ENCODE measurements at places on chromosomes 3 and 15.

GRCh38 chr15:96354731-96355567, 24.4 kb downstream of the NR2F2 start:
- DNase-seq, result no peak

DNA sequence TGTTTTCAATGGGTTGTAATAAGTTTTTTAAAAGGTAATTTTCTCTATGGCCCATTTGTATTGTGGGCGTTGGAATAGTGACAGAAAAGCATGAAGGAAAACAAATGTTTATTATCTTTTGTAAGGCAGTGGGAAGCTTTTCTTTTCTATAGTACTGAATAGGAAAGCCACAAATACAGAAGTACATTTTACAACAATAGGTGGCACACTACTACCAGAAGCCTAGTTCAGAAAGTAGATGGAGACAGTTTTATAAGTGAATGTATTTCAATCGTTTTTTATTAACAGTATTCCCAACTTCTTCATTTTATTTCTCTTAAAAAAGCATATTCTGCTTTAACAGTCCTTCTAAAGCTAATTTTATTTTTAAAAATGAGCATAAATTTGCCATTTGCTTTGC, 296.7 kb downstream of the PTPRG start:
- no peak for DNase-seq

DNA sequence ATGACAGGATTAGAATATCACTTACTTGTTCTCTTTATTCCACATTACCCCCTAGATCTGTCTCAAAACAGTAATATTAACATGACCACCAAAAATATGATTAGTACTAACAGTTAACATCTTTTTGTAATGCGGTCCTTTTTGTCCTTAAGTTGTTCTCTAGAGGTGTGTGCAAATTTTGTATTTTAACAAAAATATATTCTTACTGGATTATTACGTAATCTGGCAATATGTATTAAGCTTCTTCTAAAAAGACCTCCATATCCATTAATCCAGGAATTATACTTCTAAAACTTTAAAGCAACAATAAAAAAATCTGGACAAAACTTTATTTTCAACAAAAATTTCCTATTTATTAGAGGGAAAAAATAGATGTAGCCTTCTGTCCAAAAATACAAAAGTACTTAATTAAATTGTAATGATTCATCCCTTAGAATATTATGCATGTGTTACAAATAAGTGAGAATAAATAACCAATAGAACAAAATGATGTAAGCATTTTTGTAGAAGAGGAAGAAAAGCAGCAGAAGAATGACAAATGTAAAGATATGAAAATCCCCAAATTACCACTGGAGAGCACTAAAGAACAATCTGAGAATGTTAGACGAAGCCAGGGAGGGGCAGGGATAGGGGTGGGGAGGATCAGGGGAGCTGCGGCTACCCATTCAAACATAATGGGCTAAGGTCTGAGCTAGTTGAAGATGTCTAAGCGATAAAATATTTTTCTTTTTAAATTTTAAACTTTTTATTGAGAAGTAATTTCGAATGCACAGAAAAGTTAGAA, 945.6 kb downstream of the MCTP2 start:
- no peak for DNase-seq

DNA sequence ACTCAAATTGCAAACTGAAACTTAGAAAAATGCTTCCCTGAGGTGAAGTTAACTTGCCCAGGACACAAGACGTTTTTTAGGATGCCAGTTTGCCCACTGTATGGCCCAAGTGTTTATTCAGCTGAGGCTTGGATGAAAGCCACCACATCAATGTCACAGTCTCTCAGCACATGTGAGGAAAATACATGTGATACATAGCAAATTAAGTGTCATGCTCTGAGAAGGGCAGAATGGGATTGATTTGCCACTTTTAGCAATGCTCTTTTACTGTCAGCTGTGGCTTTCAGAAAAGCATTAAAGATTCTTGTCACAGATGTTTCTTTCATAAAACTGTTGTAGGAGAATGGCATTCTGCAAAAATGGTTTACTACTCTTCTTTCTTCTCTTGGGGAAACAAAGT, 165.5 kb downstream of the ZIC1 start:
- DNase-seq, result no peak

GRCh38 chr15:46751303-46751702, 966.0 kb upstream of the SEMA6D start:
- DNase-seq, result no peak

DNA sequence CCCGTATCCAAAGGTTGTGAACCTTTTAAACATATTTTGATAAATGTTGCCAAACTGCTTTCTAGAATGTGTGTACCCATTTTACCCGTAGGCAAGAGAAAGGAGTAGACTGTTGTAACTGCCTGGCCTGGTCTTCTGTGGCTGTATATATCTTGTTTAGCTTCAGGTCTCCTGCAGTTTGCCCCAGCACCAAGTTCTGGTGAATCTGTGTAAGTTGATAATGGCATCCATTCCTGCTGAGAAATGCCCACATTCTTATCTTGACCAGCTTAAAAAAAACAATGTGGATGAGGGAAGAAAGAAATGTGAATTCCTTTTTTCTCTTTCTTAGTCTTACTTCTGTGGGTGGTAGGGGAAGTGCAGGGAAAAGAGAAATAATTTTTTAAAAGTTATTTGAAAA, 53.3 kb upstream of the TLE3 start:
- no peak for DNase-seq

DNA sequence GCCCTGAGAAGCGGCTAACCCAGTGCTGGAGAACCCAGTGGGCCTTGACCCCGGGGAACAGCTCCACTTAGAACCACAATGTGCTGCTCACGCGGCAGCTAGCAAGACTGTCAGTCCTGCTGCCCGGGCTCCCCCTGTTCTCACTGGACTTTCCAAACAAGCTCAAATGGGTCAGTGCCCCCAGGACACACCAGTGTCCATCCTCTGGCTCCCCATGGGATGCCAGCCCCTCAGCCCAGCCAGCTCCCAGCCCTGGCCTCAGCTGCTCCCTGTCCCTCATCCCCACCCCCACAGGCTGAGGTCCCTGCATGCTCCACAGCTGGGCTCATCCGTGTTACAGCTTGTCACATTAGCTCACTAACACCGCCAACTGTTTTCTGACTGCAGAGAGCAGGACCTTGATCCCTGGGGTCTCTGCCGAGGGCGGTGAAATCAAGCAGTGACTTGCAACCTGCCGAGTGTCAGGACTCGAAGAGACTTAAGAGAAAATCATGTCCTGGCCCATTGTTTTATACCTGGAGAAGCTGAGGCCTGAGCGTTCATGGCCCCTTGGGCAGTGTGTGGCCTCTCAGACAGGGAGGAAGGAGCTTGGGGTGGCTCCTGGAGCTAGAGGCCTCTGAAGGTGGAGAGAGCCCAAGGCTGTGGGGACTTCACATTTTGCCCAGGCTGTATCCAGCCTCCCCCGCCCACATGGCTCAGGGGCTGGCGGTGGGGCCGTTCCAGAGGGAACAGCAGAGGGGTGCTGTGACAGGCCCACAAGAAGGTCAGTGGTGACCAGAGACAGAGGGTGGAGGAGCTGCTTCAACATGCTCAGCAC, 157.5 kb downstream of the MEGF11 start:
- DNase-seq, result no peak

- DNase-seq, result no peak
Measured at GRCh38 chr3:71228156-71228866, 355.2 kb downstream of the FOXP1 start.

DNA sequence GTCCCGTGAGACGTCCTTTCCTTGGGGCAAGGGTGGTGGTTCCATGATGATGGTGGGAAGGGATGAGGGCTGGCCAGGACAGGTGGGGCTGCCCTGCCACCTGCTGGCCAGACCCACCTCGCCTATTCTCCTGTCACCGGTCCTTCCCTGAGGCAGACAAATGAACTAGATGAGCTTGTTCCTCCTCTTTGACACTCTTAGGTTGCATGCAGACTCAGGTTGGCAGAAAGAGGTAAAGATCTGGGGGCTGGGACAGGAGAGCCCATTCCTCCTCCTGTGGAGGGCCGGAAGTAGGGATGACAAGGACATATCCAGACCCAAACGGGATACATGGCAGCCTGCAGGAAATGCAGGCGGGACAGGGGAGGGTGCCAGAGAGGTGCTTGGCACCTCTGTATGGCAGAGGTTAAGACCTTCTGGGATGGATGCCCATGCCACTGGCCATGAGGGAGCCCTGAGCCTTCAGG, 38.6 kb downstream of the ACSBG1 start:
- peak; percentile 46 for DNase-seq

- DNase-seq, result no peak
Measured at GRCh38 chr3:127337911-127338531, 50.2 kb upstream of the PRR20G start.

GRCh38 chr3:123686251-123686650, 101.4 kb upstream of the HACD2 start:
- no peak for DNase-seq

- no peak for DNase-seq
Measured at GRCh38 chr3:39410893-39411292, 4.4 kb downstream of the RPSA start.

DNA sequence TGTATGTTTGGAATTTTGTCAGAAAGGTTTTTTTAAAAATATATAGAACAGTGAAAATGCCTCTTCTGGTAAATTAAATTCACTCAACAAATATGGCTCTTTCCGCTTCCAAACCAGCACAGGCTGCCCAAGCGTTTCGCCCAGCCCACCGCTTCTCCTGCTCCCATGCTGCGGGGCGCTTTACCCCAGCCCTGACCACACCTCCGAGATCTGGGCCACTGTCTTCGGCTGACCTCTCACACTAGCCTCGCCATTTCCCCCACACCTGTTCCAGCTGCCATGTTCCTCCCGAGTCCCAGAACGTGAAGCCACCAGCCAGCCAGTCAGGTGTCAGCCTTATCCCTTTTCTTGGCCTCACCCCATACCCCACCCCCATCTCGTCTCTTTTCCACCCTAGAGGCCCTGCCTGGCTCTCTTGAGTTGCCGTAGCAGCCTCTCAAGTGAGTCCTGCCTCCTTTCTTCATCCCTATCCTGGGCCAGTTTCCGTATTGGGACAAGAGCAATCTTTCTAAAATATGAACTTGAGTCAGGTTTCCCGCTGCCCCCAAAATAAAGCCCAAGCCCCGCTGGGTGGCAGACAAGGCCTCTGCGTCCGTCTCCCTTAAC, 46.5 kb downstream of the SLC12A8 start:
- DNase-seq, result no peak

DNA sequence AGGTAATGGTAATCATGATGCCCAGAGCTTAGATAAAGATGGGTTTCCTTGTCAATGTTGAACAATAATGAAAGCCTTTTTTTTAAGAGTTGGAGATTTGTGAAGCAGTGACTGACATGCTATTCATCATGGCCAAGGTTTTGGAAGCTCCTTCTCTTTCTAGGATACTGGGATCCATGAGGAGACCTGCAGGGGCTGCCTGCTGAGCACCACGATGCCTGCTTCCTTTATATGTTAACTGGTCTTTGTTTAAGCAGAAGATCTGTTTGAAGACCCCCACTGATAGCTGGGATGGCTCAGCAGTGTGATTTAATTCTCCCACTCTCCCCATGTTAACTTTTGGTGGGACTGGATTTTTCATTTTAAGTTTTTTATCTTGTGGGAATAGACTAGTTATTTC, 15.8 kb downstream of the RBP1 start:
- no peak for DNase-seq

- DNase-seq, result no peak
Measured at GRCh38 chr3:56751056-56751707, 50.6 kb downstream of the ARHGEF3 start.

DNA sequence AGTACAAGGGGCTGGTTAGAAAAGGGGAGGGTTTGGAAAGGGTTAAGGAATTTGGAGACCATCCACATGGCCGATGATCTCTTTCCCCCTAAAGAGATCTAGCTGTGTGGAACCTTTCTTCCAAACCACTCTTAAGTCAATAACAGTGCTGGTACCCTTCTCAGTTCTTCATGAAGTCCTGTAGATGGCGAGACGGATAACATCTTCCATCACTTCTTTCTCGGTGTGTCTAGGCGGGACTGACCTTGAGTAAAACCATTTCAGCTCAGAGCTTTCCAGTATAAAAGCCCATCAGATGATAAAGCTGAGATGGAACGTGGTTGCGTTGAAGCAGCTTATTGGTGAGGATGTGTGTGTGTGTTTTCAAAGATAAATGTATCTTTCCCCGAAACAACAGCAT, 151.5 kb upstream of the BHLHE40 start:
- DNase-seq, result no peak

- DNase-seq, result no peak
Measured at GRCh38 chr15:51401872-51402517, 60.5 kb downstream of the GLDN start.

- DNase-seq, result no peak
Measured at GRCh38 chr3:71406972-71407810, 176.3 kb downstream of the FOXP1 start.

GRCh38 chr3:97778152-97778551, 13.6 kb downstream of the ARL6 start:
- no peak for DNase-seq

DNA sequence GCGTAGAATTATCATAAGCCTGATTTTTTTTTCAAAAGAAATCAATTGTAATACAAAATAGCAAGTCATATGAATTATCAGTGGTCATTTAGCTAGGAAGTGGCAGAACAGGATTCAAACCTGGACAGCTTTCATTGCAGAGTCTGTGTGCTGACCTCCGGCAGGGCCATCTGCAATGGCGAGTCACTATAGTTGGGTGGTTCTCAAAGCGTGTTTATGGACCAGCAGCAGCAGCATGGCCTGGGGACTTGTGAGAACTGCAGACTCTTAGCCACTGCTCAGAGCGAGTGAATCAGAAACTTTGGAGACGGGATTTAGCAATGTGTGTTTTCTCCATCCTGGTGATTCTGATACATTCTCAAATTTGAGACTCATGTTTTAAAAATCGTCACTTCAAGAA, 202.3 kb upstream of the SUCLG2 start:
- DNase-seq, result no peak

DNA sequence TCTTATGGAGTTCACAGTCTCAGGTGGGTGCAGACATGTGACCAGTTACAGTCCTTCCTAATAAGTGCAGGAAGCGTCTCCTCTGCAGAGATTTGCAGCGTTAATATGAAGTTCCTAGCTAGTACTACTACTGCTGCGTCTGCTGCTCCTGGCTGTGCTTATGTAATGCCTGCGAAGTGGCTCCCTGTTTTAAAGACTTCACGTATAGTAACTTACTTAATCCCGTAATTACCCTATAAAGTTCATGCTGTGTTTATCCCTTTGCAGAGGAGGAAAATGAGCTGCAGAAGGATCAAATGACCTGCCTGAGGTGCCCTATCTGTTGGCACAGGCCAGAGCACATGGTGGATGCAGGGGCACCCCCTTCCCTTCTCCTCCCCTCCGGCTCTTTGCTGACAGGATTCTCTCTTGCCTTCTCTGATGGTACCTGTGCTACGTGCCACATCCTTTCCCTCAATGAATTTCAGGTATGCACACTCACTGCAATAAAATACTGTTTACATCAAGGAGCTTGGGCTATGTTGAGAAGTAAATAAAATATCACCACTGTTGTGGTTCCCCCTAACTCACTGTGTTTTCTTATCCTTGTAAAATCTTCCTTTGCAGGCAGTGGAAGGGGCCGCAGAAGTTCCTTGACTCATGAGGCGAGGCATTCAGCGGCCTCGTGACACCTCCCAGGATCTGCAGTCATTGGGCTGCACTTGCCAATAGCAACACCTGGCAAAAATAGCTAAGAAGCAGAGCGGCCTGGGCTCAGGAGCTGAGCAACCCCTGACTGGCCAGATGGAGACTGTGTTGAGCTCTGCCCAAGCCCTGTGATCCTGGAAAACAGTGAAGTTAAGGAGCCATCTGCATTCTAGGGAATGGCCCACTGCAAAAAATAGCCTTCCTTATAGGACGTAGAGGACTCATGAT, 188.9 kb upstream of the ATP10A start:
- no peak for DNase-seq

- no peak for DNase-seq
Measured at GRCh38 chr3:55854494-55854893, 367.4 kb upstream of the WNT5A start.

GRCh38 chr3:61531528-61531927, 29.8 kb upstream of the PTPRG start:
- no peak for DNase-seq

GRCh38 chr3:107208796-107209195, 168.4 kb upstream of the CCDC54 start:
- no peak for DNase-seq
